Type B pancreatic cell (in vitro differentiated cells): ENCODE measurements at places on chromosomes 2 and 18. TPM values are rescaled to one million over a fixed set of nuclear protein-coding genes. Genes with fewer than 3 reads are reported as not detected.

CRACDL gene
- total RNA-seq: 6.2 and 9.6 TPM in 2 replicates

DNA sequence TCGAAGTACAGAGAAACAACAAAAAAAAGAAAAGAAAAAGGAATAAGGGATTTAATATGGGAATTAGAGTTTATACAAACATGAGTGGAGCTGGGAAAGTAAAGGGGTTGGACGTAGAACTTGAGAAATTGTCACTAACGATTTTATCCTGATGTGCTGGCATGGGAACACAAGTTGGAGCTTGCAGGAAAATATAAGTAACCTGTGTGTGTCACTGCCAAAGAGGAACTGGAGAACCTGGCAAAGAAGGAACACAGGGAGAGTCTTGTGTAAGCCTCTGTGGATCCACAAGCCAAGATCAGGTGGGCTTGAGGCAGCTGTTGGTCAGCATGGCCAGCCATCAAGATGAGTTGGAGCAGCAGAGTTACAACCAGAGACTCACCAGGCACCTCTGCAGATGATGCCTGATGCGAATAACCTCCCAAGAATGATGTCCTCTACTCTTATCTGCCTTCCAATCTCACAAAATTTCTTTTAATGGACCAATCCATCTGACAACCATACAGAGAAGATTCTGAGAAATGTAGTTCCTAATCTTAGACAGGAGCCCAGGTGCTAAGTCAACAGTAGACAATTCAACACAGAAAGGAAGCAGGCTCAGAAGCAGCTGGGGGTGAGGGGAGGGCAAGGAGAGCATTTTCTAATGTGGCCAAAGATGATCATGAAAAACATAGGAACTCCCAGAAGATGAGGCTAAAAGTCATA is 77.0 kb upstream of the SPOPL start:
- no peak overlapping the region for H3K27ac ChIP-seq
- no peaks in the 10 kb centered on the region for H3K27me3 ChIP-seq

DNA sequence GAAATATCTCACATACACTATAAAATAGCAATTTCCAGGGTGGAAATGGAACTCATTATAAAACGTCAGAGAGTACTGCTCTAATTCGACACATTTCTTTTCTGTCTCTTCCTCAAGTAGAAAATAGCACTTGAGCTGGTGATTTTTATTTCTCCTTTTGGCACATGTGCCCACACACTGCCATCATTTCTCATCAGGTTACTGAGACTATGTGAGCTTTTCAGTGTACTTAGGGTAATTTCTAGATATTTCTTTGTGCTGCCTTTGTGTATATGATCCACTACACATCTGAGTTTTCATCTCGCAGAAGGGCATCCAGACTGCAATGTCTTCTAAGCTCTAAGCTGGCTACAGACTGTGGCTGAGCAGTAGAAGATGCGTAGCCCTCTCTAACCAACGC is 62.1 kb upstream of the PGAP1 start:
- H3K27me3 ChIP-seq: no peaks in the 10 kb centered on the region
- no peak overlapping the region for H3K4me3 ChIP-seq
- H3K36me3 ChIP-seq: peaks cover 5% of the 10 kb centered on the region
- peak overlapping the region; percentile 18 for H3K27ac ChIP-seq
- peaks cover 34% of the 10 kb centered on the region for H3K4me1 ChIP-seq

DNA sequence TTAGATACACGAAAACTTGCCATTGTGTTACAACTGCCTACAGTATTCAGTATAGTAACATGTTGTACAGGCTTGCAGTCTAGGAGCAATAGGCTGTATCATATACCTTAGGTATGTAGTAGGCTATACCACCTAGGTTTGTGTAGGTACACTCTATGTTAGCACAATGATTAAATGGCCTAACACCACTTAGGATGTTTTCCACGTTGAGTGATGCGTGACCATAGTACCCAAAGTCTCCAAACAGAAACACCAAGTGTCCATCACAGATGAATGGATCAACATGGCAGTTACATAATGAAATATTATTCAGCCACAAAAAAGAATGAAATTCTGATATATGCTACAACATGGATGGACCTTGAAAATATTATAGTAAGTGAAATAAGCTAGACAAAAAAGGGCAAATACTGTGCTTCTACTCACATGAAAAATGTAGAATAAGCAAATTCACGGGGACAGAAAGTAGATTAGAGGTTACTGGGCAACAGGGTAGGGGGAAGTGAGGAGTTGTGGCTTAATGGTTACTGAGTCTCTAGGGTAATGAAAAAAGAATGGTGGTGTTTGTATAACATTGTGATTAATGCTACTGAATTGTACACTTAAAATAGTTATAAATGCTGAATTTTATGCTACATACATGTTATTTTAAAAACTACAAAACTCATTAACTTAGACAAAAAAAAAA is 62.6 kb downstream of the TMEM131 start:
- H3K27ac ChIP-seq: peak overlapping the region; percentile 22
- H3K4me3 ChIP-seq: no peak overlapping the region
- DNase-seq: no peak
- no peaks in the 10 kb centered on the region for H3K27me3 ChIP-seq

DNA sequence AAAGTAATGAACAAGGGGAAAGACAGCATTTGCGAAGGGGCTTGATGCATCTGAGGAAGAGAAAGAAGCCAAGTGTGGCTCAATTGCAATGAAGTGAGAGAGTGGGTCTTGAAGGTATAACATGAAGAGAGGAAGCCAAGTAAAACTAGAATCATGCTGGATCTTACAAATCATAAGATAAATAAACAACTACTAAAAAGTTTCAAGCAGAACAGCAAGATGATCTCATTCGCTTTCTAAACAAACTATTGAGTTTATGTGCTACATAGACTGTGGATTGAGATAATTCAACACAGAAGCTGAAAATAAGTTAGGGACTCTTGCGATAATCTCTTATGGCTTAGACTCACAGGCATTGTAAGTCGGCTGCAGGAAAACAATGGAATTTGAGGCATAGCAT is 1310.5 kb upstream of the NRXN1 start:
- H3K4me1 ChIP-seq: peaks cover 29% of the 10 kb centered on the region
- H3K27me3 ChIP-seq: no peaks in the 10 kb centered on the region
- no peak overlapping the region for H3K27ac ChIP-seq
- H3K36me3 ChIP-seq: no peaks in the 10 kb centered on the region
- DNase-seq: no peak

DNA sequence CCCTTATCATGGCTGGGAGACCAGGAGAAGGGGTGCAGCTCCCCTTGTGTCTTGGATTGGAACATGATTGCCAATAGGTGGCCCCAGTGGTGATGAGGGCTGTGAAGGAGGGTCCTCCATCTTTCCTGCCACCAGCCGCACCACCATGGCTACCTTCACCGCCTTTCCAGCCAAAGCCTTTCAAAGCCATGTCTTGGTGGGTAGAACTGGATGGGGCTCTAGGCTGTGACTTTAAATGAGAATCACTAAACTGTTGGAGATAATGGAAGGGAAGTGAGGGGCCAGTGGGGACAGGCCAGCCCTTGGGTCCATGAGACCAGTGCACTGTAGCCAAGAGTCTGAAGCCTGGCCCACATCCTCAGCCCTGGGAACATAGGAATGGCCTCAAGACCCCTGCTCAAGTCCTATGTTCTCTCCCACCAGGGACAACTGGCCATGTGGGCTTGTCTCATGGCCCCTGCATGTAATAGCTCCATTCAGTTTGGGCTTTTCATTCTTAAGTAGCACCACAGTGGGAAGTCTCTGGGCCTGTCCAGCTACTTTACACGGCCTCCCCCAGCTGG is 345.7 kb downstream of the DYSF start:
- no peak for DNase-seq
- no peak overlapping the region for H3K27ac ChIP-seq
- H3K4me3 ChIP-seq: no peak overlapping the region
- H3K27me3 ChIP-seq: peaks cover 5% of the 10 kb centered on the region
- peaks cover 38% of the 10 kb centered on the region for H3K4me1 ChIP-seq

- H3K36me3 ChIP-seq: no peaks in the 10 kb centered on the region
- H3K4me1 ChIP-seq: peaks cover 26% of the 10 kb centered on the region
- peak overlapping the region; percentile 39 for H3K27ac ChIP-seq
- H3K27me3 ChIP-seq: no peaks in the 10 kb centered on the region
These were observed 34.4 kb downstream of the ATP8B1 start for GRCh38 chr18:57768537-57769326.

ABCB11 gene
- 0.24 TPM in 1 of 2 replicates, not detected in the other for total RNA-seq

DNA sequence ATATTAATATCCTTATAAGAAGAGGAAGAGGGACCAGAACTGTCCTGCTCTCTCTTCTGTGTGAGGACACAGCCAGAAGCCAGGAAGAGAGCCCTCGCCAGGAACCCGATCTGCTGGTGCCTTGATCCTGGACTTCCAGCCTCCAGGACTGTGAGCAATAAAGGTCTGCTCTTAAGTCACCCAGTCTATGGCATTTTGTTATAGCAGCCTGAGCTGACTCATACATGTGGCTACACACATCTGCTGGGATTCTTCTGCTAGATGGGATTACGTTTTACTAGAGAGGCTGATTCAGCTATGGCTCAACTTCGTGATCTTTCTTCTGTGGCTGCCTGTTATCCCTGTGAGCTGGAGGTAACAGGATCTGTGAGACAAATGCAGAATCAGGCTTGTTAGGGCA is 29.6 kb downstream of the ARL4C start:
- DNase-seq: no peak
- no peaks in the 10 kb centered on the region for H3K27me3 ChIP-seq
- H3K4me1 ChIP-seq: peaks cover 3% of the 10 kb centered on the region
- H3K36me3 ChIP-seq: no peaks in the 10 kb centered on the region

- peaks cover 6% of the 10 kb centered on the region for H3K27me3 ChIP-seq
- no peak for DNase-seq
These were observed 45.3 kb downstream of the FRZB start for GRCh38 chr2:182821182-182821581.

- H3K27me3 ChIP-seq: no peaks in the 10 kb centered on the region
- H3K36me3 ChIP-seq: peaks cover 32% of the 10 kb centered on the region
- H3K4me1 ChIP-seq: peaks cover 37% of the 10 kb centered on the region
- peak overlapping the region; percentile 35 for H3K4me3 ChIP-seq
- peak overlapping the region; percentile 59 for H3K27ac ChIP-seq
These were observed 1.4 kb upstream of the MBD1 start for GRCh38 chr18:50282521-50283335.

GRCh38 chr2:43745457-43745856 is 28.4 kb upstream of the DYNC2LI1 start:
- no peak overlapping the region for H3K4me3 ChIP-seq
- H3K4me1 ChIP-seq: no peaks in the 10 kb centered on the region
- H3K27ac ChIP-seq: no peak overlapping the region
- no peaks in the 10 kb centered on the region for H3K27me3 ChIP-seq

- no peaks in the 10 kb centered on the region for H3K36me3 ChIP-seq
- no peak overlapping the region for H3K4me3 ChIP-seq
- H3K27me3 ChIP-seq: peaks cover 46% of the 10 kb centered on the region
- no peak overlapping the region for H3K27ac ChIP-seq
- no peak for DNase-seq
These were observed 12.7 kb downstream of the TRIM54 start for GRCh38 chr2:27294928-27295327.

- DNase-seq: no peak
- no peak overlapping the region for H3K4me3 ChIP-seq
- peaks cover 3% of the 10 kb centered on the region for H3K36me3 ChIP-seq
- H3K27me3 ChIP-seq: no peaks in the 10 kb centered on the region
- peaks cover 26% of the 10 kb centered on the region for H3K4me1 ChIP-seq
- H3K27ac ChIP-seq: no peak overlapping the region
These were observed 214.2 kb downstream of the ICOS start for GRCh38 chr2:204150721-204151120.

DNA sequence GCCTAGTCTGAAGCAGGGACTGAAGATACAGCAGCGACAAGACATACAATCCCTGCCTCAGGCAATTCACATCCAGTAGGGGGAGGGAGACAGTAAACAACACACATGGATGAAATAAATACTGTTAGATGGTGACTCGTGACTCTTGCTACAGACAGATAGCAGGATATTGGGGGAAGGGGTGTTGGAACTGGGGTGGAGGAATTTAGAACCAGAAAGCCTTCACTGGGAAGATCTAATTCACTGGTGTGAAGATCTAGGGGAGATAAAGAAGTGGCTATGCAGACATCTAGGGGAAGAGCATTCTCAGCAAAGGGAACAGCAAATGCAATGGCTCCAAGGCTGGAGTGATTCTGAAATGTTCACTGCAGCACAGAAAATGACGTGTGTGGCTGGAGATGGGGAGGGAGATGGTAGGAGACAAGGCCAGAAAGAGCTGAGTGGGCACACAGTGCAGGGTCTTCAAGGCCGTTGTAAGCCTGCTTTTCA is 52.6 kb upstream of the TMEM163 start:
- peaks cover 14% of the 10 kb centered on the region for H3K4me1 ChIP-seq
- H3K36me3 ChIP-seq: no peaks in the 10 kb centered on the region
- H3K27me3 ChIP-seq: no peaks in the 10 kb centered on the region

GRCh38 chr2:236659758-236660150 is 90.1 kb downstream of the ACKR3 start:
- no peaks in the 10 kb centered on the region for H3K36me3 ChIP-seq
- H3K4me3 ChIP-seq: no peak overlapping the region
- H3K4me1 ChIP-seq: peaks cover 30% of the 10 kb centered on the region
- peaks cover 5% of the 10 kb centered on the region for H3K27me3 ChIP-seq

DNA sequence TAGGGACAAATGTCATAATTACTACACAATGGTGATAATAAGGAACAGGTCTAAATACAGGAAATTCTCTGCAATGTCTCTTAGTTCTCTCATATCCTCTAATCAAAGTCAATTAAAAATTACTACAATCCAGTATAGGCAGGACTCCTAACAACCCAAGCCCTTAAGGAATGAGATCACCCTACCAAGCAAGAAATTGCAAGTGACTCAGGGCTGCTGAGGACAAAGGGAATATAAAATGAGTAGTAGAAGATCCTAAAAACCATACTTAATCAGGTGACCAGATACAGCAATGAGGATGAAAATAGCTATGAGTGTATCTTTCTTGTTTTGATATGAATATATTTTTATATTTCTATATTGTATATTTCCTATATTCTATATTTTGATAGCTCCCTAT is 250.0 kb upstream of the DCC start:
- H3K4me1 ChIP-seq: no peaks in the 10 kb centered on the region
- H3K36me3 ChIP-seq: no peaks in the 10 kb centered on the region
- peaks cover 6% of the 10 kb centered on the region for H3K27me3 ChIP-seq
- no peak overlapping the region for H3K4me3 ChIP-seq
- H3K27ac ChIP-seq: no peak overlapping the region

IL37 gene
- total RNA-seq: not detected in 2 replicates

GRCh38 chr2:160584972-160585494 is 91.4 kb upstream of the RBMS1 start:
- H3K27me3 ChIP-seq: no peaks in the 10 kb centered on the region
- no peak for DNase-seq
- H3K4me3 ChIP-seq: no peak overlapping the region
- H3K27ac ChIP-seq: no peak overlapping the region

DNA sequence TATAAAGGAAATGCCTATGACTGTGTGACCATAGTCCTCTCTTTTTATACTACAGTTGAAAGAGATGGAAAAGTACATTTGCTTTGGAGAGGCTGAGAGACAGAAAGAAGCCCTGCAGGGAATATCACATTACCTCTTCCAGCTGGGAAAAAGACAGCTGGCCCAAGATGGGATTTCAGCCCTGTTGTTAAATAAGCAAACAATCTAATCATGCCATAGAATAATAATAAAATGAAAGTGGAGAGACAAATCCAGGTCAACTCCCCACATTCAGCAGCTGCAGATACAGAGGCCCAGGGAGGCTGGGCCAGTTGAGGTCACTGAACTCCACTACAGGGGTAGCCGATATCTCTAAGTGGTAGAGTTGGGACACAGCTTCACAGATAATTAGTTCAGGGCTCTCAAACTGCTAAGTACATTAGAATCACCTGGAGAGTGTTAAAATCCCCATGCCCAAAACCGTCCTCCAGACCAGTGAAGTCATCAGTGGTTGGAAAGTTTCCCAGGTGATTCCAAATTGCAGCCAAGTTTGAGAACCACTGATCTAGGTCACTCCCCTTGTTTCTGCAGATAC is 81.9 kb downstream of the MOGAT1 start:
- no peaks in the 10 kb centered on the region for H3K36me3 ChIP-seq
- DNase-seq: no peak
- no peak overlapping the region for H3K27ac ChIP-seq

TDRD15 gene
- total RNA-seq: 0.17 TPM in 1 of 2 replicates, not detected in the other
